ENCODE measurements at places on chromosomes 6 and 20.

DNA sequence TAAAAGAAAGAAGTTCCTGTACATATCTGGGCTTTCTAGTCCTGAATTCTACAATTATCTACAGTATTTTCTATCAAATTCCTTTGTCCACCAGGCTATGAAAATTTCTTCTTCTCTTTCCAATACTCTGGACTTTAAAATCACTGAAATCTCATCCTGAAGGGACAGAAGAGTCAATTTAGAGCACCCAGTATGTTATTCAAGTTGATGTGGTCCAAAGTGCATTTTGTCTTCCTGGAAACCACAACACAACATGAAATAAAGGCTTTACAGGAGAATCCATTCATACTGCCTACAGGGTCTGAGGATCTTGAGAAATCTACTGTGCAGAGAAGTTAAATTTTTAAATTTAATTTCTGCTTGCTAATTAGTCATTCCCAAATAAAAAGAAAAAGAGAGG lies 94.9 kb upstream of the ADGRF1 start:
- DNase-seq, result no peak

GRCh38 chr6:150510576-150510975 lies 89.1 kb upstream of the PLEKHG1 start:
- DNase-seq, result no peak

DNA sequence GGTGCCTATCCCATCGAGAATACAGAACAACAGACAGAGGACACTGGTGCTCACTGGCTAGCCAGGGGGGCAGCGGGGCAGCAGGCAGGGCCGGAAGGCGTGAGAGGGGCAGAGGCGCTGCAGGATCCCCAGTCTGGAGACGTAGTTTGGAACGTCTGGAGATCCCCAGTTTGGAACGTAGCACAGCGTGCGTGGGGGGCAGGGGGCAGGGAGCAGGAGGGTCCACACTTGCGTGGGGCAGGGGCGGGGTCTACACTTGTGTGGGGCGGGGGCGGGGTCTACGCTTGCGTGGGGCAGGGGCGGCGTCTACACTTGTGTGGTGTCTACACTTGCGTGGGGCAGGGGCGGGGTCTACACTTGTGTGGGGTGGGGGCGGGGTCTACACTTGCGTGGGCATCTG lies 107.2 kb downstream of the DACT2 start:
- DNase-seq, result no peak

GRCh38 chr20:61263938-61264337 lies 11.9 kb downstream of the CDH4 start:
- DNase-seq, result no peak

DNA sequence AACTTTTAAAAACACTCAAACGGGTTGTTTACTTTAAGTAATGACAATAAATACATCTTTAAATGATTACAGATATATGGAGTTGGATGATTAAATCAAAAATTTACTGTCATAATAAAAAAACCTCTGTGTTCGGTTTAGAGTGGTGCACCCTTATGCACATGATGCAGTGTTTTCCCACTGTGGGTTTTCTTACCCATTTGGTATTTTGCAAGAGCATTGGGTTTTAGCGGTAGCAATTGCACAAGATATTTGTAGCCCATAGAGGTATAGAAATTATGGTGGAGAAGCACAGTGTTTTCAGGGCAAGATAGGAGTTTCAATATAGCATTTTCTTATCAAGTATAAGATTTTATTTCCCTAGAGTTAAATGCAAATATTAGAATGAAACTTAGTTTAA lies 410.8 kb upstream of the PLCB4 start:
- DNase-seq, result no peak

DNA sequence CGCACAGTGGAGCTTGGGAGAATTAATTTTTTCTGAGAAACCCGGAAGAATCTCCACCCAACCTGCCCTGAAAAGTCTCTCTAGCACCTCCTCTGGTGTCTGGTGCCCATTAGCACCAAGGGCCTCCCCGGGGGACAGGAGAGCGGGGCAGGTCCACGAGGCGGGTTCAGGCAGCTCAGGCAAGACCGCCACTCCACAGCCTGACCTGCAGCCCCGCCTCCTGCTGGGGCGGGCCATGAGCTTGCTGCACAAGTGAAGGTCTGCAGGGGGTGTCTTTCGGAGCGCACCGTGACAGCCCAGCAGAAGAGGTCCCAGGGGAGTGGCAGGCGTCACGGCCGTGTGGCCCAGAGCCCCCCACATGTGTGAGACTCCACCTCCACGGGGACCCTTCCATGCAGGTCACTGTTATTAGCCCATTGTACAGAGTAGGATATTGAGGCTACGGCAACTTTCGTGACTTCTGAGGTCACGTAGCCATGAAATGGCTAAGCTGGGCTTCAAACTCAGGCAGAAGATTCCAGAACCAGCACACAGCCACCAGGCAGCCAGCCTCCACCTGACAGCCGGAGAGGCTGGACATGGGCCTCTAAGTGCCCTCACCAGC lies 63.9 kb upstream of the SLCO4A1 start:
- no peak for DNase-seq

DNA sequence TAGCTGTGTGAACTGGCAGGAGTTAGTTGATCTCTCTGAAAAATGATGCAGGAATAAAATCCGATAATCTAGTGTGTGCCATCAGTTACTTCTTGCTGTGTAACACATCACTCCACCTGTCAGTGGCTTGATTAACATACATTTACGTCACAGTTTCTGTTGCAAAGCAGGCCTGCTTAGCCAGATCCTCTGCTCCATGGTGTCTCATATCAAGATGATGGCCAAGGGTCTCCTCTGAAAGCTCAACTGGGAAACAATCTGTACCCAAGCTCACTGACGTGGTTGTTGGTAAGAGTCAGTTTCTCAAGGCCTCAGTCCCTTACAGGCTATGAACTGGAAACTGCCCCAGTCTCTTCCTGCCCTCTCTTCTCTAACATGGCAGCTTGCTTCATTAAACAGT lies 51.8 kb downstream of the FOXA2 start:
- no peak for DNase-seq

DNA sequence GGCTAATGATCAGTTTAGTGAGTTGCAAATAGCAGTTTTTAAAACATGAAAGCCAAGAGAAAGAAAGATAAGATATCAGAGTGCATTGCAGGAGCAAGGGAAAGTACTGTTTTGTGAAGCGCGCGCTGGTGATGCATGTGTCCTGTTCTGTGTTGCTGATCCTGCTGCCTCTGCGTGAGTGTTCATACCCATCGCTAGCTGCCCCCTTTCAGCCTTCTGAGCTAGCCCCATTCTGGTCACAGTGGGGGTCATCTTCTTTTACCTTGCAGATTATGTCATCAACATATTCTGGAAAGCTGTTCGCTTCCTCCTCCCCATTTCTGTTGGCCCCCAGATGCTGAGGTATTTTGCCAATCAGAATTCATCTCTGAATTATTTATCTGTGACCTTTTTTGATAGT lies 1.9 kb downstream of the MRAP2 start:
- DNase-seq, result no peak

GRCh38 chr20:17327185-17328148 lies 100.6 kb downstream of the PCSK2 start:
- DNase-seq, result no peak

DNA sequence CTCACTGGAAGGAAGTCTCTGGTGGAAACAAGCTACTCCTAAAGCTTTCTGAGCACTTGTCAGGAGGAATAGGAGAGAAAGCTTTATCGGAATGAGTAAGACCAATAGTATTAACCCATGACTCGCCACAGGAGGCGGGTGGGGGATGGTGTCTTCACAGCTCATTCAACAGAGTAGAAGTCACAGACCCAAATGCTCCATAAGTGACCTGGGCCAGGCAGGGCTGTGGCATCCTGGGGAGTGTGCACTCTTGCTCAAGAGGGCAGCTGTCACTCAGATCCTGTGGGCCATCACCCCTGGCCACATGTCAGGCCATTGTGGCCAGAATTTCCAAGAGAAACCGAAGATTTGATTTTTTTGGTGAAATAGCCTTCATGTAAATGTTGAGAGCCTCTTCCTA lies 116.0 kb downstream of the SYCP2 start:
- no peak for DNase-seq

DNA sequence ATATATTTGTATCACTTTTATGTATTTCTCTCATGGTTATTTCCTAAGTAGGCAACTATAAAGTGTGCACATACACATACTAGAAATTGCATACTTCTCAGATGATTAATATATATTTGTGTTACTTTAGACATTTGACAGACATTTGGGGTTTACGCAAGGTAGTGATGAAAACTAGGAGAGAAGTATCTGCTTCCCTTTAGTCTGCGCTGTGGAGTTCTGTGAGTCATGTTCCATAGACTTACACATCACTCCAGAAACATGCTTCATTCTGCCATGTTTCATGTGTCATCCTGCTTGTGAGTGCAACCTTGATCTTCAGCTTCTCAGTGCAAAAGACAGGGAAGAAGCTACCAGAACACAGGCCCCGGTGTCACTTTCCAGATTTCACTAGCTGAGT lies 200.7 kb upstream of the BMP2 start:
- no peak for DNase-seq

- DNase-seq, result no peak
Measured at GRCh38 chr6:31152781-31153180, 4.8 kb downstream of the CCHCR1 start.

- no peak for DNase-seq
Measured at GRCh38 chr20:55333798-55334197, 671.5 kb downstream of the CBLN4 start.

DNA sequence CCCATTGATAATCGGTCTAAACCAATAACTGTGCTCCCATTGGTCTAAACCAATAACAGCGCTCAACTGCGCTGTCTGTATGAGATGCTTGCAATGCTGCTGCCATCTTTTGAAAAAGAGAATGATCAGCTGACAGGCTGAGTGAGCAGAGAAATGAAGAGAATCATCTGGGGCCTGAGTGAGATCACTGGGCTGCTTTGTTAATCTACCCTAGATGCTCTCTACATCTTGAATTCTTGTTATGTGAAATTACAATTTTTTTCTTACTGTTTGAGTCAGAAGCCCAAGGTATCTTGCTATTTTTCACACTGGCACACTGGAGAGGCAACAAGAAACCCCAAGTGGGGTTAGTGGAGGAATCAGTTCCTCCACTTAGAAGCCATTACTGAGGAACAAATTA lies 91.5 kb upstream of the GCM1 start:
- no peak for DNase-seq

DNA sequence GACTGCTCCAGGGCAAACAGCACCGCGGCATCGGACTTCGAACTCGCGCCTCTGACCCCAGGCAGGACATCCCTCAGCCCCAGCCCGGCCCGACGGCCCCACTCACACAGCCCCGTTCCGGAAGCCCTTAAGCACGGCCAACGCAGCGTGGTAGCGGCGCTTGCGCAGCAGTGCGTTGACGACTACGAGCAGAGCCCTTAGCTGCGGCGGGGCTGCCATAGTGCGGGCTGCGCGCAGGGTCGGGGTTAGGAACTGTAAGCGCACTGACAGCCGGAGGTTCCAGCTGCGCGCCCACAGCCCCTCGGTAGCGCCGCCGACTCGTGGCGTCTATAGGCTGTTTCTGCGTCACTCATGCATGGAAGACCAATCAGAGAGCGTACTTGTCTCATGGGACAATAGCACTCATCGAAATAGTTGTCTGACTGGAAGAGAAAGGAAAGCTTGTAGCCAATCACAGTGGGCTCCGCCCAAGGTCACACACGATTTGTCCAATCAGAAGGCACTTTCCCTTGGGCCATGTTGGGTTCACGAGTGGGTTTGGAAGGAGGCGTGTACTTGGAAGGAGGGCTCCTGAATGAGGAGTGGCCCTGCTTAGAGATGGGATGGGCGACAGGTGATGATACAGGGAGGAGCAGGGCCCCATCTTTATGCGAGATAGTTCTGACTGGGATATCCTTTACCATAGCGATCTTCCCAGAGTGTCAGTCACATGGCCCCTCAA lies at the start of gene PXMP4:
PXMP4 (minus strand) TSS at position 322 of the 721 bp plus-strand sequence; CDS start at position 219, 103 bp downstream.
- peak; percentile 72 for DNase-seq

DNA sequence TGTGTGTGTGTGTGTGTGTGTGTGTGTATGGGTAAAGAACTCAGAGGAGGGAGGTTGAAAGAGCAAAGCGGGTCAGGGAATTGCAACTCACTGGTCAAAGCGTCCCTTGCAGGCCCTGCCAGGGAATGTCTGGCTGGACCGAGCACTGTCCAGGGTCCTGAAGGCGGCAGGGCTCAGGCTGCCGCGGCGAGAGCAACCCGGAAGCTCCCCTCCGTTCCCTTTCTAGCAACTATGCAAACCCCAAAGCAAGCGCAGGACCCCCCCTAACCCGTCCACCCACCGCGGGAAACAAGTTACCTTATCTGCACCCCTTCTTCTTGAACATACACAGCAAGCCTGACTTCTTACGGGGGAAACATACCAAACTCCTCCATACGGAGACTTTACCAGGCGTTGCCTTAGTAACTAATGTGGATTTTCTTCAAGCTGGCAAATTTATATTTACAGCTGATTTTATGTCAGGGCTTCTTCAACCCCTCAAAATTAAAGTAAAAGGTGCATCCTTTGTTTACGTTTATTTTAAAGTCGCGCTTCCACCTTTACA lies 538 bp upstream of the GRM1 start:
- no peak for DNase-seq

- DNase-seq, result no peak
Measured at GRCh38 chr20:17171746-17172280, 55.0 kb upstream of the PCSK2 start.

DNA sequence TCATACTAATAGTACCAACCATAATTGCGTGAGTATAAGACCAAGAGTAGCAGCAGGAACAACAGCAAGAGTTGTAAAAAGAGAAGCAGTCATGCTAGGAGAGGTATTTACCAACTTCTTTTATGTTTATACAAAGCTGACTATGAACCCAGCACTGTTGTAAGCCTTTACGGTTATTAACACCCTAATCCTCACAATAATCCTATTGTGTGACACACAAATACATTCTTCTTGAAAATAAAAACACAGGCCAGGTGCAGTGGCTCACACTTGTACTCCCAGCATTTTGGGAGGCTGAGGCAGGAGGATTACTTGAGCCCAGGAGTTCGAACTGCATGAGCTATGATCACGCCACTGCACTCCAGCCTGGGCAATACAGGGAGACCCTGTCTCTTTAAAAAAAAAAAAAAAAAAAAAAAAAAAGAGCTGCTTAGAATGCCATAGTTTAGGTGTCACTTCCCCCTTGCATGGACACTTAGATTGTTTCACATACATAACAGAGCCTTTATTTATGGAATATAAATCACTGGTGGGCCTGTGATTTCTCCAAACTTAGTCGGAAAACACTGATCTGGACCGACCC lies 20.2 kb downstream of the HCK start:
- no peak for DNase-seq

GRCh38 chr6:170088582-170088955 lies 202.3 kb downstream of the DLL1 start:
- DNase-seq, result no peak

GRCh38 chr6:14110001-14110818 lies 7.4 kb upstream of the CD83 start:
- DNase-seq, result no peak

DNA sequence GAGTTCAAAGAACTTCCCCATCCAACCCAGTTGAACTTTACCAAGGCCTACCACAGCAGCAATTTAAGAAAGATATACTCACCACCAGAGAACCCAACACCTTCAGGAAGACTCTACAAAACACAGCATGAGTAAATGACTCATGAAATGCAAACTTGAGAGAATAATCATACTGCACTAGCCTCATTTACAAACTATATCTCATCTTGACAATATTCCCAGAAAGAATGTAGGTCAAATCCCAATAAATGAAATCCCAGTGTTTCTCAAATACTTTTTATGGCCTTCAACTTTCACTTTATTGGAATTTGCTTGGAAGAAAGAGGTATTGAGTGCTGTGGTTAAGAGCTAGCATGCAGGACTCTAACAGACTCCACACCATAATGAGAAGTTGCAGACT lies 60.0 kb downstream of the FYN start:
- no peak for DNase-seq
